Suppressor macrophage (primary cell): ENCODE measurements at places on chromosomes 11 and 22.

DNA sequence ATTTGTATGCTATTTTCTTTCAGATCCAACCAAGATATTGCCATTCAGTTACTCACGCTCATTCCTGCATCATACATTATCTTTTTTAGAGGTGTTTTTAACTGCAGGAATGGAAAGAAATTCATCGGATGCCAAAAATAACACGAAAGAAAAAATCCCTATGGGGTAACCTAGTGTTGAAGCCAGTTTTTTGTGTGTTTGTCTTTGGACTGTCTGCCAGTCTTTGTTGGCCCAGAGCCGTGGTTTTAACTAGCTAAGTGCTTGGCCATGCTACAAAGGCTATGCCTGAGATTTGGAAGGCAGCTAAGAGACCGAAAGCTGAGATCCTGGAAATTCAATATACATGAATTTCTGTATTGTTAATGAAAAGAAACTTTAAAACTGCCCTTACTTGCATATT, 309.8 kb upstream of the CNTN5 start:
- DNase-seq: no peak

- DNase-seq: peak; percentile 13
These were observed 1.7 kb downstream of the YAP1 start for GRCh38 chr11:102111787-102112508.

DNA sequence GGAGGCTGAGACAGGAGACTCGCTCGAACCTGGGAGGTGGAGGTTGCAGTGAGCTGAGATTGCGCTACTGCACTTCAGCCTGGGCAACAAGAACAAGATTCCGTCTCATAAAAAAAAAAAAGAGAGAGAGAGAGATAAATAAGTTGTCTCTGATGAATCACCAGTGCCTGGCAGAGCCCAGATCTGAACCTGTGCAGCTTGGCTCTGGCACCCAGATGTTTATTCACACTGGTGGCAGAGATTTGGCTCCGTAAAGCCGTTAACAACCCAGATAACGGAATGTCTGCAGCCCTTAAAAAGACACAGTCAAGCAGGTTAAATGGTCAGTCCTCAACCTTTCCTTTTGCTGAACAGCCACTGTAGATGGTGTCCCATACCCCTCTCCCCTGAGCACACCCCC, 33.5 kb upstream of the RTL6 start:
- DNase-seq: no peak

GRCh38 chr11:76602431-76602861, 68.1 kb downstream of the LRRC32 start:
- no peak for DNase-seq

DNA sequence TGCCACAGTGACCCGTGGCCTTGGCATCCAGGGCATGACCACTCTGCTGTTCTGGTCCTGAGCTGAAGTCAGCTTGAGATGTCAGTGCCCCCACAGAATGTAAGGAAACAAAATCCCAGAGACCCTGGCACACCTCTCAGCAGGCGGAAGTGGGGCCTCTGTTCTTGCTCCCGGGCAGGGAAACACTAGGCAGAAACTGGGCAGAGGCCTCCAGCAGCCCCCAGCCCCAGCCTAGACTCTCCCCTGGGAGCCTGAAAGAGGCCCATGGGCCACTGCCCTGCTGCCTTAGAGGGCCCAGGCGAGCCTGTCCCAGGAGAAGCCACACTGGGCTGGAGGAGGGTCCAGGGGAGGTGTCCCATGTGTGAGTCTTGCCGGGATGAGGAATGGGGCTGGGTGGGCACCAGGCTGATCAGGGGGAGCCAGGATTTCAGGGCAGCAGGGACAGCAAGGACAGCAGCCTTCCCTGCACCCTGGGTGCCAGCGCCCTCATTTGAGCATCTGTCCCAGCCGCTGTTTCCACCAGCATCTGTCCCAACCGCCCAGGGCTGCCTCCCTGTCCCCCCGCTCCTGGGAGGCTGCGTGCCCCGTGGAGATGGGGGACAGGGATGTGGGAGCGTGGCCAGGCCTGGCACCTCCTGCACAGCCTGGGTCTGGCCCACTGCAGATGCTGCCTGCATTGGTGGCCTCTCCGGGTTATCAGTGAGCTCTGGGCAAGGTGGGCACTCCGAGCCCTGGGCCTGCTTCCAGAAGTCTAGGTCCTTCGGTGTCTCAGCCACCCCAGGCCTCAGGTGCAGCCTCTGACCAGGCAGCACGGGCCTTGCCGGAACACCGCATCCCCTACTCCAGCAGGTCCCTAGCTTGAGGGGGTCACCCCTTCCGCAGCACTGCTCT, 1072.4 kb downstream of the BRD1 start:
- no peak for DNase-seq

DNA sequence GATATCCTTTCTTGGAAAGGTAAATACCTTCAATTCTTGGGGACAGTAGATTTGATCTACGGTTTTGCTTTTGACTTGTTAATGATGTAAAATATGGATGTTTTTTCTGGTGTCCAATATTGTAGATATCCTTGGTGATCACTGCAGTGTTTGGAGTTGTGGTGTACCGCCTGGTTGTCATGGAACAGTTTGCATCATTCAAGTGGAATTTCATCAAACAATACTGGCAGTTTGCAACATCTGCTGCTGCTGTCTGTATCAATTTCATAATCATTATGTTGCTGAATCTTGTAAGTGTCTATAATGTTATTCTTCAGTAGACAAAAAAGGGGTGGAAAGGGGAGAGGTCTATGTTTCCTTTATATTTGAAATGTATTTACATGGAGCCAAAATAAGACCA, 27.4 kb upstream of the MUC15 start:
- no peak for DNase-seq

- DNase-seq: no peak
These were observed 62.5 kb downstream of the KCNQ1 start for GRCh38 chr11:2507212-2507901.

GRCh38 chr11:20493340-20493739, 105.8 kb downstream of the PRMT3 start:
- no peak for DNase-seq
